Stimulated activated CD4-positive, alpha-beta T cell treated with anti-CD3 and anti-CD28 coated beads, TNF-alpha, amount 100 ng/mL, for 4 hours (primary cell): ENCODE measurements at places on chromosomes 11 and 22.

GRCh38 chr11:115383431-115383830, 120.8 kb downstream of the CADM1 start:
- no peak for DNase-seq

DNA sequence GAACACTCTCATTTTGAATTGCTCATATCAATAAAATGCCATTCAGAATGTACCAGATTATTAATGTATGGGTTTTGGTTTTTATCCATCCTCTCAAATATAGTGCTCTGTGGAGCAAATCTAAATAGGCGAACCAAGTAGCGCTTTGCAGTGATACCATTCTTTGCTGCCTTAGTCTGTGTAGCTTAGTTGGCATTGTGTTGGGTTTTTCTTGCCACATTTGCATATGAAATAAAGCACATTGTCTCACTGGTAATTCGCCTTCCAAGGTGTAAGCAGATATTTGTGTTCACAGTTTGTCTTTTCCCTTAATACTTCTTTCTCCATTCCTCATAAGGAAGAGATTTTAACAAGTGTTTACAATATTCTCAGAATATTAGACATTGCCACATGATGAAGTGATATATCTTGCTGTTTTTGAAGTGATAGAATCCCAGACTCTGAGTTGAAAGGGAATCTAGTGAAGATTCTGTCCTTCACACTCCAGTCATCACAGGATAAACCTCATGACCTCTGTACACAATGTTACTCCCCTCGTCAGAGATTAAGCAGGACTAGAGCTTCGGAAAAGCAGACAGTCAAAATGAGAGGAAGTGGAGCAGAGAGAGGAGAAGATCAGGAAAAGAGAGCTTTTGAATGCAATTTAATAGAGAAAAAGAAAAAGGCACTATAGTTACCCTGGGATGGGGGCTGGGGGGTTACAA, 16.5 kb downstream of the C11orf91 start:
- DNase-seq = no peak

GRCh38 chr11:68993546-68993945, 12.8 kb upstream of the MRGPRD start:
- DNase-seq = no peak

GRCh38 chr22:33438273-33438672, 380.1 kb upstream of the SYN3 start:
- DNase-seq = no peak

- no peak for DNase-seq
Measured at GRCh38 chr11:106233191-106233590, 155.7 kb downstream of the AASDHPPT start.

GRCh38 chr11:118111019-118111743, 24.4 kb upstream of the SMIM35 start:
- no peak for DNase-seq

GRCh38 chr11:3222941-3223915, 4.6 kb upstream of the MRGPRG start:
- no peak for DNase-seq

DNA sequence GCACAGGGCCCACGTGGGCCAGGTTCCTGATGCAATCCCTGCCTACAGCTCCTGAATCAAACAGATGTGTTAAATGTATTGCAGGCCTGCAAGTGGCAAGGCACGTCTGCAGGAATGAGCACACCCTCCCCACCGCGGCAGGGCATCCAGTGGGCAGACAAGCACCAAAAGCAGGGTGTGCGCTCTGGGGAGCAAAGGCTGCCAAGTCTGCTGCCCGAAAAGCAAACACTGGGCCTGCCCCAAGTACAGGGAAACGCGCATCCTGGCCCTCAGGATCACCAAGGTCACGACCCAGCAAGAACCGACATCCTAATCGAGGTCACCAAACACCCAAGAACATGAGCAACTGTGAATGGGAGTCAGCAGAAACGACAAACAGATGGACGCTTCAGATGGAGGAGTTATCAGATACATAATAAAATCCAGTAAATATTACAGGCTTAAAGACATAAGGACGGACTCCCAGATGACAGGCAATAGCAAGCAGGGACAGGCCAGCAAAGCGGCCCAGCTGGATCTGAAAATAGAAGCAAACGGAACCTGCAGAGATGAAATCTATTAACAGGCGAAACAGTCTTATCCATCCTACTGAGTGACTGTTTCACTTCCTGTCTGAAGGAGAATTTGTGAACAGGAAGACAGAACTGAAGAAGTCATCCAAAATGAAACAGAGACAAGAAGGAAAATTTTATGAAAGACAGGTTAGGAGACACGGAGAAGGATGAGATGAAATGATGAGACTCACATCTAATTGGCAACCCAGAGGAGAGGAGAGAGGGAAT, 26.7 kb downstream of the CARS1 start:
- DNase-seq = no peak

DNA sequence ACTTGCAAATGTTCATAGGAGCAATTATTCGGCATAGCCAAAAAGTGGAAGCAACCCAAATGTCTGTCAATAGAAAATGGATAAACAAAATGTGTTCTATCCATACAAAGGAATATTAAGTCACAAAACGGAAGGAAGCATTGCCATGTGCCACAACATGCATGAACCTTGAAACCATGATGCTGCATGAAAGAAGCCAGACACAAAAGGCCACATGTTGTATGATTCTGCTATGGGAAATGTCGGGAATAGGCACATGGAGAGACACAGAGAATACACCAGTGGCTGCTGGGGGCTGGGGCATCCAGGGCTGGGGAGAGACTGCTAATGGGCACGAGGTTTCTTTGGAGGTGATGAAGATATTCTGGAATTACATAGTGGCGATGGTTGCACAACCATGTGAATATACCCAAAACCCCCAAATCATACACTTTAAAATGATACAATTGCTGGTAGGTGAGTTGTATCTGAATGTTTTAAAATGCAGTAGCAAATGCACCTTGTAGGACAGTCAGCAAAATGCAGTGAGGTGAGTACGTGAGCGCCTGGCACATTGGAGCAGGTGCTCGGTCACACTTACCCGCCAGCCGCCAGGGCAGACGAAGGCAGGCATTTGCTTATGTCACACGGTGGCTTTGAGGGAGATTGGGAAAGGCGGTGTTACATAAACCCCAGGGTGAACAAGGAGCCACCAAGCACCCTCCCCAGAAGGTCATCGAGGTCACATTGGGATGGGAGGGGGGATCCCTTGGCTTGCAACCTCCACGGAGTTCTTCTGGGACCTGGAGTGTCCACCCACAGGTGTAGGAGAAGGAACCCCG, 6.3 kb upstream of the OSM start:
- DNase-seq = no peak

DNA sequence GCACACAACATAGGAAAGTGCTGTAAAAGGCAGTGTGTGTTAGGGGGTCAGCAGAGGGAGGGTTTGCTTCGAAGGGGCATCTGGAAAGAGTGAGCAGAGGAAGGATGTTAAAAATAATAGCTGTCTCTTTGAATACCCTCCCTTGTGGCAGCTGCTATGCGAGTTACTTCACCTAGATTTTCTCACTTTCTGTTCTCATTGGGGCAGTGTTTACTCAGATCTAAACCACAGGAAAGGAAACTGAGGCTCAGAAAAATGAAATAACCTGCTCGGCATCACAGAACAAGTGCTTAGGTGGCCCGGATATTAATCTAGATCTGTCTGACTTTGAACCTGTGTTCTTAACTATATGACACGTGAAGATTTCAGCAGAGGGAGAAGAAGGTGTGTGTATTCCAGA, 125.3 kb downstream of the C11orf91 start:
- DNase-seq = no peak

- no peak for DNase-seq
Measured at GRCh38 chr11:119107538-119108145, 498 bp downstream of the C2CD2L start.

DNA sequence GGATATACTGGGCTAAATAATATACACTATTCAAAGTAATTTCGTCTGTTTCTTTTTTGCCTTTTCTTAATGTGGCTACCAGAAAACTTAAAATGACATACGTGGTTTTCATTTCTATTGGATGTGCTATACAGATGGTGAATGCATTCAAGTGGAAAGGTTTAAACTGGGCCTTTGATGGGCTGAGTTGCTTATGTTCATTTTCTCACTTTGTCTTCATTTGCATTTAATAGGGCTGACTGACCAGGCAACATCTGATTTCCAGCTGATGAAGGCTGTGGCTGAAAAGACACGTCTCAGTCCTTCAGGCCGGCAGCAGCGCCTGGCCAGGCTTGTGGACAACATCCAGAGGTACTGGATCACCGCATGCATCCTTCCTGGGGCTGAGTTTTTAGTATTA, 27.9 kb downstream of the PIWIL4 start:
- DNase-seq = no peak

- DNase-seq = no peak
Measured at GRCh38 chr22:33921525-33922348, 1.5 kb upstream of the LARGE1 start.

GRCh38 chr11:122085264-122085663, 30.8 kb downstream of the BLID start:
- DNase-seq = no peak

DNA sequence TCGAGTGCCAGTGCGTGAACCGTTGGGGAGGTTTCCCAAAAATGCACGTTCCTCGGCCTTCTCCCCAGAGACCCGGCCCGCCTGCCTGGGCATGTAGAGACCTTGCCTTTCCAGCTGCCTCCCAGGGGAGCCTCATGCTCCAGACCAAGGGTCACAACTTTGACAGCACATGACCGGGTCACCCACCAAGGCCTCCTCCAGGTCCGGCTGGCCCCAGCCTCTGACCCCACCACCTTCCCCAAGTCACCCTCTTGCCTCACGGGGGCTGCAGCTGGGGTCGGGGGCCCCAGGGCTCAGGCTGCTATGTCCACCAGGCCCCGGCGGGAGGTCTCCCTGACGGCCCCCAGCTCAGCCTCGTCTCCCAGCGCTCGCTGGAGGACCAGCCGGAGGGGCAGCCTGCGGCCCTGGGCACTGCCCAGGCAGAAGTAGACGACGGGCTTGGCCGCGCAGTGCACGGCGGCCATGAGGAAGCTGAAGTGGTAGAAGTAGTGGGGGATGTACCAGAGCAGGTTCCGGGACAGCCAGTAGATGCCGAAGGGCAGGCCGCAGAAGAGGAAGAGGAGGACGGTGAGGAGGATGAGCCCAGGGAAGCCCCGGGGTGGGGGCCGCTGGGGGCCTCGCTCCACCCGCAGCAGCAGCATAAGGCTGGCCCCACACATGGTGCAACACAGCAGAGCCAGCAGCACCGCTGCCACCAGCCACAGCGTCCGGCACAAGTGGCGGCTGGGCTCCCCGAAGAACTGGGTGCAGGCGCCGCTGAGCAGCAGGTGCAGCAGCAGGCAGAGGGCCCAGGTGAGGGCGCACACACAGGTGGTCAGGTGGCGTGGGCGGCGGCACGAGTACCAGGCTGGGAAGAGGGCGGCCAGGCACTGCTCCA, 4.4 kb downstream of the MRGPRE start:
- DNase-seq = no peak

GRCh38 chr11:1168721-1169161, 11.0 kb downstream of the MUC5AC start:
- DNase-seq = no peak

- DNase-seq = no peak
Measured at GRCh38 chr11:110075105-110075846, 17.9 kb upstream of the ZC3H12C start.
